ENCODE measurements at places on chromosomes 7 and 10. TPM values are rescaled to one million over a fixed set of nuclear protein-coding genes. Genes with fewer than 3 reads are reported as not detected.

GATA3 gene
- under 0.01 TPM for total RNA-seq

GIMAP5 gene
- not detected for total RNA-seq

RGR gene
- not detected for total RNA-seq

ERVW-1 gene
- total RNA-seq: not detected

EFCAB10 gene
- 0.51 TPM for total RNA-seq

CFAP69 gene
- 0.53 TPM for total RNA-seq

EPHB6 gene
- 0.77 TPM for total RNA-seq

ZNF365 gene
- 1.3 TPM for total RNA-seq

ZNF438 gene
- total RNA-seq: 0.79 TPM

C10orf62 gene
- not detected for total RNA-seq

FAM25G gene
- total RNA-seq: 1.4 TPM

ATRNL1 gene
- 0.53 TPM for total RNA-seq

CBX3 gene
- 87.7 TPM for total RNA-seq

MINDY4 gene
- 1.1 TPM for total RNA-seq

PIK3AP1 gene
- total RNA-seq: 2.1 TPM

TWIST1 gene
- total RNA-seq: 23.7 TPM

ASAH2 gene
- 1.6 TPM for total RNA-seq

TTYH3 gene
- 5.8 TPM for total RNA-seq

GRCh38 chr7:19815546-19815945 is 42.1 kb upstream of the TMEM196 start:
- DNase-seq: peak; percentile 8

DNA sequence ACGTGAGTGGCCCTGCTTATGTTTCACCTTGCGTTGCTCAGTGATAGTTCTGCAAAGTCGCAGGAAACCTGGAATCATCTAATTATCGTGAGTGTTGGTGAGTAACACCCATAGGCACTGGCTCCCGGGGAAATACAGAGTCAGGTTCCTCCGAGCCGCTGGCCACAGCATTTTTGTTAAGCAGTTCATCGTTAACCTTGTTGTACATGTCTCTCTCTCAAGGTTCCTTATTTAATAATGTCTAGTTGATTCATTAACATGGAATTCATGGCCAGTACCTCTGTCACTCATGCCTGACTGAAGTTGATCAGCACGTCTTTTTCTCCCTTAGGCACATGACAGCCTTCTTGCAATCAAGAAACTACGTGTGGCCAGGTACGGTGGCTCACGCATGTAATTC is 3.1 kb upstream of the ZFAND2A start:
- no peak for DNase-seq

DNA sequence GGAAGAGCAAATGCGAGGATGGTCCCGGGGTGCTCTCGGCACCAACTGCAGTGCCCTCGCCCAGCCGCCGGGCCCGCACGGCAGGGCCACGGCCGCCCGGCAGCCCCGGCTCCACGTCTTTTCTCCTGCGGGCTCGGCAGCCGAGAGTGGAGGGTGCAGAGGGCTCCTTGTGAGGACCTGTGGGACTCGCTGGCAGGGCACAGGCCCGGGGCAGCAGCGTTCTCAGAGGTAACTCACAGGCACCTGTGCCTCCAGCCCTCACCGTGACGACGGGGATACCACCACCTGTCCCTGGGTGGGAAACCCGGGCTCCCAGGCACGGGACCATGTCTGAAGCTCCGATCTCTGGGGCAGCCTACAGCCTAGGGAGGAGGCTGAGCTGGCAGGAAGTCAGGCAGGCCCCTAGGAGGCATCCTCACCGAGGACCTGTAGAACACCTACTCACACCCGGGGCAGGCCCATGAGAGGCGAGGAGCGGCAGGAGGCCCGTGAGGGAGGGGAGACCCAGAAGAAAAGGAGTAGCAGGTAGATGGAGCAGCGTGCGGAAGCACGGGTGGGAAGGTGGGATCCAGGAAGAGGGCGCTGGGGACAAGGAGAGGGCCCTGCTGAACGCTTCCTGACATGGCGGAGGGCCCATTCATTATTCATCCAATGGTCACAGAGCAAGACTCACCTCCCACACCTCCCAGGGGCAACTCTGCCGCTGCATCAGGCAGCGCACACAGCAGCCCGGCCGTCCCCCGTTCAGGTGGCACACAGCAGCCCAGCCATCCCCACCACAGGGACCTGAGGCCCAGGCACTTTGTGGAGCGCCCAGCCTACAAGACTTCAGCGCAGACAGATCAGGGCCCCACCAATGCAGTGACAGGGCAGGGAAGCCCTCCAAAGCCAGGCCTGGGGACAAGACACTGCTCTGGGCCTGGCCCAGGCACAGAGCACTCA is 244.9 kb downstream of the MAD1L1 start:
- no peak for DNase-seq

GRCh38 chr7:127650847-127651555 is 993 bp upstream of the SND1 start:
- DNase-seq: peak; percentile 39

DNA sequence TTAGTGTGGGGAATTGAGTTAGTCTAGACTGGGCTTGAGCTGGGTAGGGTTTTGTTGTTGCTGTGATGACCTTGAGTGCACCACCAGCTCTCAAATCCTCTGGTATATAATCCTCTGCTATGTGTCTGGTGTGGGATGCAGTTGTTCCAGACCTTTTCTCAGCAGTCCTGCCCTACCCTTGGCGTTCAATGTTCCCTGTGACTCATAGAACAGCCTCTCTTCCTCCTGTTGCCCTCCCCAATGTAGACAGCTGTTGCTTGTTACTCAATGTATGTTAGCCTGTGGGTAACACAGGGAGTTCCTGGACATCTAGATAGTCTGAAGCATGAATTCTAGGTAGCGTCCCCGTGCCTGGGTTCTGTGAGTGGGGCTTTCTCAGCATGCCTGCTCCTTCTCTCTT is 19.8 kb downstream of the ACBD7 start:
- DNase-seq: peak; percentile 60

DNA sequence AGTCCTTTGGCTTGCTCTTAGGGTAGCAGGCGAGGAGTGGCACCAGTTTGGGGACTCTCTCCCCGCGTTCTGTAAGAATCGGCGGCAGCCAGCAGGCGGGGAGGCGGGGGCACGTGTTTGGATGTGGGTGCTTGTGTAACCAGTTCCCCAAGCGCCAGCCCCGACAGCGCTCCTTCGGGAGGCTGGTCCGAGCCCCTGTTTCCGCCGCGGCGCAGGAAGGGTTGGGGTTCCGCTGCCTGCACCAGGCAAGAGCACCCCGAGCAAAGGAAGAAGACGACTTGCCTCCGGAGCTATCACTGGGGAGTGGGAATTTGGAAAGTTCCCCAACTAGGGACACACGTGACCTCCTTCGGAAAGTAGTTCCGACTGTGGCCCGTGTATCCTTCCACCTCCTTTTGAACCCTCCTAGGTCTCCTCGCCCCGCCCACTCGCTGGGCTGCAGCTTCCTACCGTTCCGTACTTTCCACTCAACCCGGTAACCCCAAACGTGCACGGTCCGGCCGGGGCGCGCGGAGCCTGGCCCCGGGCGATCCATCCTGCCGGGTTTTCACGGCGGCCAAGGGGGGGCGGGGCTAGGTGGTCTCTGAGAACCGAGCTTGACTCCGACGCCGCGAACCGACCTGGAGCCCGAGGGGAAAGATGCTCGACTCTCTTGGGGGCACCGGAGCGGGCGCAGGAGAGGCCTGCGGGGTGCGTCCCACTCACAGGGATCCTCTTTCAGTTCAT is 1.2 kb downstream of the KLLN start:
- DNase-seq: peak; percentile 81

DNA sequence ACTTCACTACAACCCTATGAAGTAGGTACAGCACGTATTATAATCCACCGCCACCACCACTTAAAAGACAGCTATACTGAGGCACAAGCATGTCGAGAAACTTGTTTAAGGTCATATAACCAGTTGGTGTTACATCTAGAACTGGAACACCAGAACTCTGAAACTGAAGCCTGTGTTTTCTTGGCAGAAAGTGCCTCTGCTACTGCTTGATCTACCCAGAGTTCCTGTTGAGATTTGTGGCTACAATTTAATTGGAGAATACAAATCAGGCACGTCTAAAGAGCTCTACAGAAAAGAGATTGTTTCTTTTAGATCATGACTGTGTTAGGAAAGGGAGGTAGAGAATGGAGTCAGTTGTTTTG is 4.3 kb upstream of the ADD3 start:
- no peak for DNase-seq

DNA sequence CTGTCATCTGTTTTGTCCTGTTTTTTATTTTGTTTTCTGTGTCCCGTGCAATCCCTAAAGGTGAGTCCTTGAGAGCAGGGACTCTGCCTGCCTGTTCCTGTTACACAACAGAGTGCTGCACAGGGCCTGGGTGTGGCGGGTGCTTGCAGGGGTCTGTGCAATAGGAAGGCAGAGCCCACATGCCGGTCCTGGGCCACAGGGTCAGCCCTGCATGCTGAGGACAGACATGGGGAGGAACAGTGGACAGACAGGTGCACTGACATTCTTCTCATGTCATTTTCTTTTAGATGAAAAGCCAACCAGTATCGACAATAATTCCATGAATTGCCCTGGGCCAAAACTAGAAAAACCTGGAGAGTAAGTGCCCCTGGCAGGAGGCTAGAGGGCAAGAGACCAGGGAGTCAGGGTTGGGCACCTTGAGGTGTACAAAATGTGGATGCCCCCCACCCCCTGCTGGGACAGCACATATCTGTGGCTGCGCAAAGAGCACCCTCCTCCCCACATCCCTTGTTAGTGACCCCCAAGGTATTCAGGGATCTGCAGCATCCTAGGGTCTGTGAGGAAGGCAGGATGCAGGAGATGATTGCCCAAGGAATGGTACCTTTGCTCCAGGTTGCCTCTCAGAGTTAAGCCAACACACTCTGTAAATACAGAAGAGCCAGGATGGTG is 19.9 kb downstream of the ANTXRL start:
- DNase-seq: no peak

DNA sequence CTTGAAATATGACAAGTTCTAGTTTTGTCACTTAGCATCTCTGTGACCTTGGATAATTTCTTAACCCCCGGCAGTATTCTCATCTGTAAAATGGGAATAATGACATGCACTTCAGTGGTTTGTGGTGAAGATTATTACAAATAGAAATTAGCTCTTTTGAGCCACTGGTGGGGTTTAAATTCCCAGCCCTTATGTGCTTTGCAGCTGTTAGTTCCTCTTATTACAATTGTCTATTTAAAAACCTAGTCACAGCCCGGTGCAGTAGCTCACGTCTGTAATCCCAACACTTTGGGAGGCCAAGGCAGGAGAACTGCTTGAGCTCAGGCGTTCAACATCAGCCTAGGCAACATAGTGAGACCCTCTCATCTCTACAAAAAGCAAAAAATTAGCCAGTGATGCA is 30.1 kb downstream of the CAV1 start:
- DNase-seq: no peak

GRCh38 chr7:74355091-74355490 is 65.9 kb downstream of the CLIP2 start:
- peak; percentile 76 for DNase-seq

DNA sequence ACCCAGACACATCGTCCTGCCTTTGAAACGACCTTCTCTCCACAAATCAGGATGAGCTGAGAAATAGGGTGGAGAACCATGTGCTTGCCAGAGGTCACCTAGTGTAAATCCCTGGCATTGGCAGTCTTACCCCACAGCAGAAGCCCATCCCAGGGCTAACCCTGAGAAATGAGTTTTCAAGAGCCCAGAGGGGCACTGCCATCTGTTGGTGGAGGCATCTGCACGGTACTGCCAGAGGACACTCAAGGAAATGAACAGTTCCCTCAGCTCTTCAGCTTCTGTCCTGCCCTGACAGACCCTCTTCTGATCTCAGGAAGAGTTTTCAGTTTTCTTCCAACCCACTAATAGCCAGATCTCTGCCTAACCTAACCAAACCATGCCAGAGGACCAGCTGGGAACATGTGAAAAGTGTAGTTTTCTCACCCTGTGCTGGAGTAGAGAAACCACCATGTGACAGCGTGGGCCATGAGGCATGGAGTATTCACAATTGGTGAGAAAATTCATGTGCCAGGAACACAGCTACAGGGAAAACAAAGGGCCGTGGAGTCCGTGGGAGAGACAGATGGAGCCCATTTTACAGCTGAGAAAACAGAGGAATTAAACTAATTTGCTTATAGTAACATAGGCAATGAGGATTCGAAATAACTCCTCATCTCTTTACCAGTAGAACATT is 37.7 kb upstream of the ITPRID1 start:
- DNase-seq: no peak

DNA sequence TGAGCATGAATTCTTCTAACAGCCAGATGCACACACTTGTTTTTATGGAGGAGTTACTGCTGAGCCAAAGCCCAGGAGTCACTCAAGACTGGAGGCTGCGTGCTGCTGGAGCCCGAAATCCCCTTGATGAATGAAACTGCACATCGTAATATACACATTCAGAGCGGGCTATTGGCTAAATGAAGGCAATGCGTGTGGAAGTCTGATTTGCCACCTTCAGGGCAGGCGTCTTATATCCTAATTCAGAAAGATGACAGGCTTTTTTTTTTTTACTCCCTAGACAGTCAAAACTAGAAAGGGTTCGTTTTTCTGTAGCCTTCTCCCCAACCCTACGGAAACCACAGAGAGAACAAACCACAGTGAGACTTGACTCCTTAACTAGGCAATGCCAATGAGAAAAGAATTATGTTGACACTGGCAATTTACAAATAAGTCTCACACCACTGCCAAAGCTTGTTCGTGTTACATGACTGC is 227.2 kb upstream of the KLF14 start:
- peak; percentile 79 for DNase-seq

DNA sequence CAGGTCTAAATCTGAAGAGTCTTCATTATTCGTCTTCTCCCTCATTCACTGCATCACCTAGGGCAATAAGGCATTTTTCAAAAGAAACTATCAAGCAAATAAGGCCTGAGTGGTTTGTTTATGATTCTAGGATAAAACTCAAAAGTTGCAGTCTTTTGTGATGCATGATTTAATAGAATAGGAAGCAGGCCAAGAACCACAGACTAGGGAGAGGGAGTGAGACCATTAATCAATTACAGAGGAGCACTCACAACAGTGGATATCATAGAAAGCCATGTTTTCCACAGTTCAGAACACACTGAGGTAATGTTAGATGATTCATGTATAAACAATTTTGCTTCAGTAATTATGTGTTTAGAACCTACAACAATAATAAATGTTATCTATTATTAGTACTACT is 87.8 kb upstream of the LRRTM3 start:
- no peak for DNase-seq

DNA sequence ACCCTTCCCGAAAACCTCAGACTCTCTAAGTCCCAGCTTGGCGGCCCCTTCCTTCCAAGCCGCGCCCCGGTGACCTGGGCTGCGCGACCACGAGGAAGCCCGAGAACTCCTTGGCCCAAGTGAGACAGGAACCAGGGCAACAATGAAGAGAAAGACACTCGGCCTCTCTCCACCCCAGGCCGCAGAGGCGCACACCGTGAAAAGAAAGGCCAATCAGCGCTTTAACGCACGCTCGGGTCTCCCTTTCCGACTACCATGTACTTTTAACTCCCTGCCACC is 166.4 kb upstream of the PPP1R3A start:
- no peak for DNase-seq

GRCh38 chr7:77498659-77499379 is 38.3 kb upstream of the PTPN12 start:
- DNase-seq: no peak

DNA sequence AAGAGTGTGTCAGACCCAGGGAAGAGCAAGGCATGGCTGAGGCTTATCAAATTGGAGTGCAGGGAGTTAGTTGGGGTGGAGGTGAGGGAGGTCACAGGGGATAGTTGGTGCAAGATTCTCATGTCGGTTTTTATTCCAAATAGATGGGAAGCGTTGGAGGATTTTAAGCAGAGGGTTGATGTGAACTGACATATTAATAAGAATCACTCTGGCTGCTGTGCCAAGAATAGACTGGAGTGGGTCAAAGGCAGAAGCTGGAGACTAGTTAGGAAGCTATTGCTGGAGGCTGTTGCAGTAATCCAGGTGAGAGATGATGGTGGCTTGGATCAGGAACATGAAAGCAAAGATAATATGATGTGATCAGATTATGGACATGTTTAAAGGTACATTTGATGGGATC is 36.5 kb downstream of the LRRC18 start:
- no peak for DNase-seq
